ENCODE measurements at places on chromosomes 13 and 19. TPM values are rescaled to one million over a fixed set of nuclear protein-coding genes. Genes with fewer than 3 reads are reported as not detected.

Gene PEAK3
- total RNA-seq: 0.44 TPM

Gene LHFPL6
- total RNA-seq: 174 TPM

Gene CD22
- not detected for total RNA-seq

Gene SLC25A41
- 0.27 TPM for total RNA-seq

- no peak for DNase-seq
Measured at GRCh38 chr19:15701757-15702533, 25.9 kb upstream of the OR10H2 start.

GRCh38 chr19:49201042-49201441, 43.5 kb downstream of the TRPM4 start:
- no peak for DNase-seq

DNA sequence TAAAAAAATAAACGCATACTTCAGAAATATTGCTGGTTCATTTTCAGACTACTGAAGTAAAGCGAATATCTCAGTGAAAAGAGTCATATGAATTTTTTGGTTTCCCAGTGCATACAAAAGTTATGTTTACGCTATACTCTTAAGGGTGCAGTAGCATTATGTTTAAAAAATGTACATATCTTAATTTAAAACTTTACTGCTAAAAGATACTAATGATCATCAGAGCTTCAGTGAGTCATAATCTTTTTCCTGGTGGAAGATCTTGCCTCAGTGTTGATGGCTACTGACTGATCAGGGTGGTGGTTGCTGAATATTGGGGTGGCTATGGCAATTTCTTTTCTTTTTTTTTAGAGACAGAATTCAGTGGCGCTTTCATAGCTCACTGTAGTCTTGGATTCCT, 48.9 kb downstream of the NDFIP2 start:
- DNase-seq: no peak

- peak; percentile 93 for DNase-seq
Measured at GRCh38 chr13:26022538-26023292, 29.1 kb downstream of the SHISA2 start.

DNA sequence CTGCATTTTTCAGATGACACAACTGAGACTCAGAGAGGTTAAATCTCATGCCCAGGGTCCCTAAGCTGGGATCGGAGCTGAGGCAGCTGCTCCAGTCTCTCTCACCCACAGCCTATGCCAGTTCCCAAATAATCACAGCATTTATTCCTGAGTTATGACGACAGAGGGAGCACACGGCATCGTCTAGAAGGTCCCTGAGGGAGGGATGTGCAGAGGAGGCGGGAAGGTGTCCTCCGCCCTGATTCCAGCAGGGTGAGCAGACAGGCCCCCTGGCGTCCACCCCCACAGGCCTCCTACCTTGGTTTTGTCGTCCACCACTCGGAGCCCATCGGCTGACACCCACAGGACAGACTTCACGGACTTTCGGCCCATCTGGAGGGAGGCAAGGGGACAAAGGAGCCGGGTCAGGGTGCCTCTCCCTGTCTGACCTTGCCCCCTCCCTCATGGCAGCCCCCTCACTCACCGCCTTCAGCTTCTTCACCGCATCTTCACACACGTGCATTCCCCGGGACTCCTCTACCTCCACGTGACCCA, 8.0 kb downstream of the NUMBL start:
- DNase-seq: no peak

- no peak for DNase-seq
Measured at GRCh38 chr19:17076543-17076991, 990 bp downstream of the MYO9B start.

DNA sequence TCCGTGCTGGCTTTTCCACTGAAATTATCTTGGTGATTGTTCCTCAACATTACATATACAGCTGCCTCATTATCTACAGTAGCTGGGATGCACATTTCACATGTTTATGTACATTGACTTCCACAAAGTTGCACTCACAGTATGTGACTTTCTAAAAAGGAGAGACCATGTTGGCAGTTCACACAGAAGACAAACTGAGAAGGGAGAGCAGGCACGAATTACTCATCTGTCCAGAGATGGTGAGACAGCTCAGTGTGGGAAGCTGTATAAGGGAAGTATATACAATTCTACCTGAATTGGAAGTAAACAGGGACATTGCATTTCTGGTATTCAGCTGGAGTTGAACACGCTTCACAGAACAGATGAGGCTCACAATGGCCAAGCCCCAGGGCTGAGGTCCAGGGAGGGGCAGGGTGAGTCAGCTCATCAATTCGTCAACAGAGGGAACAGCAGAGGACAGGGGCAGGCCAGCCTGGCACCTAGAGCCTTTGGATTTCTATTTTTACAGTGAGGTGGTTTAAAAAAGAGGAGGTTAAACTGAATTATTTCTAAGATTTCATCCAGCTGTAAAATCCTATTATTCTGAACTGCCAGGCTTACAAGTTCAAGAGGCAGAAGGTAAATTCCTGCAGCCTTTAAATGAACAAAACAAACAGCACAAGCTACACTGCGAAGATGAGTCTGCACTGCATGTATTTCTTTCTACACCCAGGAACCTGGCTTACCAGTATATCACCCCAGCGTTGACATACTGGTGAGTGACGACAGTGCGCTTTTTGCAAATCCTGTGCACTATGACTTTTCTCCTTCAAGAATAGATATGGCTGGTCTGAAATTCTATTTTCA, 9.8 kb downstream of the PARP4 start:
- DNase-seq: no peak

DNA sequence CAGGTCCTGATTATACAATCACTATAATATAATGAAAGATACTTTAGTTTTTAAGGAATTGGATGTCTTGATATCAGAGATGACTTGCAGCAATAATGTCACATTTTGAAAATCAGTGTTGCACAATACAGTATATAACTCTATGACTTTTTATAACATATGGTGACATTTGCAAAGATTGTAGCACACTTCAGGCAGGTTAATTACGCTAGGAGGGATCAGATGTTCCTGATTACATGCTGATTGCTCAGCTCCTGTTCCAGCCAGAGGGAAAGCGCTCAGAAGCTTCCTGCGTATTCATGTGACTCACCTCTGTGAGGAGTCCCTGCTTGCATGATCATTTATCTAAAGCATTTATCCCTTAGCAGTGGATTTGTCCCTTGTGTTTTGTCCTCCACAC, 265.6 kb downstream of the GPC5 start:
- DNase-seq: no peak

GRCh38 chr19:58279925-58280316, 1.2 kb downstream of the ZNF8 start:
- no peak for DNase-seq

- no peak for DNase-seq
Measured at GRCh38 chr19:44954278-44954648, 917 bp upstream of the CLPTM1 start.

DNA sequence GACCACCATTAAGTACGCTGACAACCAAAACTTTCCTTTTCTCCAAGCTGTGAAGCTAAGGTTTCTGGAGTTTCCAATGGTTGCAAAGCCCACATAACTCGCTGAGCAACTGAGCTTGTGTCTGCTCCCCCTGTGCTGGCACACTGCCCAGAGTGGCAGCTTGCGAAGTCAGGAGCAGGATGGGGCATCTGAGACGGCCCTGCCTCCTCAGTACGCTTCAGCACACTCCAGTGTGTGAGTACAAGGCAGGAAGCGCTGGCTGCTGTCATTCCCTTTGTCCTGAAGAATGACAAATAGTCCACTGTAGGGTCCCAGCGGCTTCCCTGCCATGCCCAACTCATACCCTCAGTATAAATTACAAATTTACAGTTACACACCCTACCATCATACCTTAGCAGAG, 51.5 kb downstream of the SKA3 start:
- DNase-seq: peak; percentile 88

DNA sequence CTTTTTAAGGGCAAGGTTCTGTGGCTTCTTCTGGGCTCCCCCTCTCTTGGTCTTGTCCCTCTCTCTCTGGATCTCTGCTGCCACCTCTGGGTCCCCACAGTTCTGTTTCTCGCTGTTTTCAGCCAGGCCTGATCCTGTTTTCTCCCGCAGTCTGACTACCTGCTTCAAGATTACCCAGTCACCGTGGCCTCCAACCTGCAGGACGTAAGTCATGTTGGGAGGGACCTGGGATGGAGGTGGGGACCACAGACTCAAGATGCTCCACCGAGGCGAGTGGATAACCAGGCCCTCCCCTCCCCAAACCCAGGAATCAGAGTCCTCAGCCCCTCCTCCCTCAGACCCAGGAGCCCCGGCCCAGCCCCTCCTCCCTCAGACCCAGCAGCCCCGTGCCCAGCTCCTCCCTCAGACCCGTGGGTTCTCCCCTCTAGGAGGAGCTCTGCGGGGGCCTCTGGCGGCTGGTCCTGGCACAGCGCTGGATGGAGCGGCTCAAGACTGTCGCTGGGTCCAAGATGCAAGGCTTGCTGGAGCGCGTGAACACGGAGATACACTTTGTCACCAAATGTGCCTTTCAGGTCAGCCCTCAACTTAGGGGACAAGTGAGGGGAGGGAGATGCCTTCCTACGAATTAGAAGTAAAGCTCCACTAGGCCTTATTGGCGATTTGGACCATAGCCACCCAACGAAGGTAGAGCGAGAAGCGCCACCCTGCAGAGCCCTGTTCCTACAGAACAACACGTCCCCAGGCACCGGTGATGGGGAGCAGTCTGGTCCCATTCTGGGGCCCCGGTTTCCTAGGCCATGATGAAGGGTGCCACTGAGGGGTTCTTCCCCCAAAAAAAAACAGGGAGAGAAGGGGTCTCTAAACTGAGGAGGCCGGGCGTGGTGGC, 2.2 kb downstream of the FLT3LG start:
- DNase-seq: no peak

DNA sequence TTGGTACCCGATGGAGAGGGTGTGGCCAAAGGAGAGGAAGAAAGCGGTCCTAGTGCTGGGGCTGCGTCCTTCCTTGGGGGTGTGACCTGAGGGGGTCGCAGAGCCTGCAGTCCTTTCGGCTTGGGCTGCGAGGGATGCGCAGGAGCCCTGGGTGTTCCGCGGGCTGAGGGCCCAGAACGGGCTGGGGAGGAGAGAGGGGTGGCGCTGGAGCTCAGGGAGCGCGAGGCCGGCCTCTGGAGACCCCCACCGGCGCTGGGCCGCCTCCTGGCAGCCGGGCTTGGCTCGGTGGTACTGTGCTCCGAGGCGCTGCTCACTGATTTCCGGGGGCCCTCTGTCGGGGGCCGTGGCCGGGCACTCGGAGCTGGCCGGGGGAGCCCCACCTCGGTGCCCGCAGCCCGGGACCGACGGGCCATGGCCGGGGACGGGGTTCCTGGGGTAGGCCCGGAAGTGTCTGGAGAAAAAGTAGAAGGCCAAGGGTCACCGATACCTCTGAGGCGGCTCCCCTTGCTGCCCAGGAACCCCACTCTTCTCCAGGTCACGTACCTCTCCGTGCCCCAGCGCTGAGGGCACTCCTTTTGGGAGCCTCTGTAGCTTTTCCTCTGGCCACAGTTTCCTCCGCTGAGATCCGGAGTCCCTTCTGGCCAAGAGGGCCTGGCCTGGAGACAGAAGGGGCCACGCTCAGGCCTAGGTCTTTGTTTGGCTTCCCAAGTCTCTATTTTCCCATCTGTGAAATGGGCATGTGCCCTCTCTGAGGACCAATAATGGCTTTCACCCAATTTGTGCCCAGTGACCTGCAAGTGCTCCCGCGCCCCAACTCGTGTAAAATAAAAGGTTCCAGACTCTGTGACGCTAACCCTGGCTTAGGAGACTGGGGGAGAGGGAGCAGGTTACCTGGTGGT, 1.6 kb downstream of the PRR36 start:
- no peak for DNase-seq

- no peak for DNase-seq
Measured at GRCh38 chr13:94656766-94657165, 55.1 kb downstream of the GPR180 start.

DNA sequence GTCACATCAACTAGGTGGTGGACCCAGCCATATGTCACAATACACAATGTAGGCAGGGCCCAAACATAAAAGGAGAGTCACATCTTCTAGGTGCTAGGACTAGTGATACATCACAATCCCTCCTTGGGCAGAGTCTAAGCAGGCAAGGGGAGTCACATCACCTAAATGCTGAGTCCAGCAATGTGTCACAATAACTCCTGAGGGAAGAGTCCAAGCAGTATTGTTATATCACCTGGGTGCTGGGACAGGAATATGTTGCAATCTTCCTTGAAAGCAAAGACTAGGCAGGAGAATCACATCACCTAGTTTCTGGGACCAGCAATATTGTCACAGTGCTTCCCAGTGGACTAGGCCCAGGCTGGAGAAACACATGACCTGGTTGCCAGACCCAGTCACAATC, 29.4 kb upstream of the ZNF729 start:
- DNase-seq: no peak
